ENCODE measurements at places on chromosomes 3 and 15.

DNA sequence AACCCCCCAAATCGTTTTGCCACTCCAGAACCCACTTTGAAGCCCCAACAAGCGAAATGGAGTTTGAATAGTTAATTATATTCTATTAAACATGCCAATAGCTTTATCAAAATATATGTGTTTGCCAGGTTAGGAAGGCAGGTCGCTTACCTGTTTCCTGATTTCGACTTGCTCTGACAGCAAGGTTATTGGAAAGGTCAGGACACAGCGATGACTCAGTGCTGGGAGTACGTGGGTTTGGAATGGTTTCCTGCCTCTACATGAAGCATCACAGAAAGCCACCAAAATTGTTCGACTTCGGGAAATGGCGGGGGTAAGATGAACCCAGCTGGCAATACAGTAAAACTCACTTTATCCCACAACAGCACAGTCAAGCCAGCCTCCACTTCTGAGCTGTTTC lies 135.6 kb upstream of the ABI3BP start:
- DNase-seq = no peak

- no peak for DNase-seq
Observed at GRCh38 chr15:92102395-92102755, 248.9 kb downstream of the SLCO3A1 start.

- peak; percentile 82 for DNase-seq
Observed at GRCh38 chr3:195185583-195185982, 85.4 kb downstream of the XXYLT1 start.

DNA sequence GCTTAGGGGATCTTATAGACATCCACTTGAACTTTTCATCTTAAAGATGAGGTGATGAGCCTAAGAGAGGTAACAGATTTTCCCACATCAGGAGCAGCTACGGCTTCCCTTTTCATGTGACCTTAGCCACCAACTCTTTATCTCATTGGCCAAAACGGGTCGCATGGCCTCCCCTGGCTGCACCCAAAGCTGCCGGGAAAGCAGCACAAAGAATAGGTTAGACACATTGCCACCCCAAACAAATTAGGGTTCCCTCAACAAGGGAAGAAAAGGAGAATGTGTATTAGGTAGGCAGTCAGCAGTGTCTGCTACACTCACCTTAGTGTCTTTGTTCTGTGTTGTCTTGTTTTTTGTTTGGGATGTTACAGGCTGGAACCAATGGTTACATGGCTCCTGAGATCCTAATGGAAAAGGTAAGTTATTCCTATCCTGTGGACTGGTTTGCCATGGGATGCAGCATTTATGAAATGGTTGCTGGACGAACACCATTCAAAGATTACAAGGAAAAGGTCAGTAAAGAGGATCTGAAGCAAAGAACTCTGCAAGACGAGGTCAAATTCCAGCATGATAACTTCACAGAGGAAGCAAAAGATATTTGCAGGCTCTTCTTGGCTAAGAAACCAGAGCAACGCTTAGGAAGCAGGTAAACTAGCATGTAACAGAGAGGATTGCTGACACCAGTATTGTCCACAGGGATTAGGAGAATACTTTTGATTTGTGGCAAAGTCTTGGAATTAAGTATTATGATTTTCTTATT lies 44.2 kb downstream of the GRK7 start:
- no peak for DNase-seq

- no peak for DNase-seq
Observed at GRCh38 chr15:71189718-71190117, 74.4 kb downstream of the THSD4 start.

DNA sequence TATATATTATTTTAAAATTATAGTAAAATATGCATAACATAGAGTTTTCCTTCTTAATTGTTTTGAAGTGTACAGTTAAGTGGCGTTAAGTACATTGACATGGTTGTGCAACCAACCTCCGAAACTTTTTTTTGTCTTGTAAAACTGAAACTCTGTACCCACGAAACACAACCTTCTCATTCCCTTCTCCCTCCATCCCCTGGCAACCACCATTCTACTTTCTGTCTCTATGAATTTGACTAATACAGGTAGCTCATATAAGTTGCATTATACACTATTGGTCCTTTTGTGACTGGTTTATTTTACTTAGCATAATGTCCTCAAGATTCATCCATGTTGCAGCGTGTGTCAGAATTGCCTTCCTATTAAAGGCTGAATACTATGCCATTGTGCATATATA lies 179.4 kb downstream of the SATB1 start:
- DNase-seq = no peak

DNA sequence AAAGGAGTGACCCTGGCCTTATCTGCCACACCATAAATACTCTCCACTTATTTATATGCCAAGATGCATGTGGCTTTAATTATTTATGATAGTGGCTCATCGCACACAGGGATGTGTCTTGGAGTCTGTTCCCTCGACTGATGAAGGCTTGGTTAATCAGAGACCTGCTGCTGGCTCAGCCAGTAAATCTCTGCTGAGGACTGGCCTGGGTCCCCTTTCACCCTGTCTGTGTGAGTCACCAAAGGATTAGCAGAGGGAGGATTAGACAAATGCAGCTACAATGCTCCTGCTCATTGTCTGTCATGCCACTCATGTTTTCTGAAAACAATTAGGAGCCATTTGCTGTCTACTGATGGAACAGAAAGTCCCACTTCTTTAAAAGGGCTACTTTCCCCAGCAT lies 226.8 kb downstream of the NTRK3 start:
- no peak for DNase-seq

DNA sequence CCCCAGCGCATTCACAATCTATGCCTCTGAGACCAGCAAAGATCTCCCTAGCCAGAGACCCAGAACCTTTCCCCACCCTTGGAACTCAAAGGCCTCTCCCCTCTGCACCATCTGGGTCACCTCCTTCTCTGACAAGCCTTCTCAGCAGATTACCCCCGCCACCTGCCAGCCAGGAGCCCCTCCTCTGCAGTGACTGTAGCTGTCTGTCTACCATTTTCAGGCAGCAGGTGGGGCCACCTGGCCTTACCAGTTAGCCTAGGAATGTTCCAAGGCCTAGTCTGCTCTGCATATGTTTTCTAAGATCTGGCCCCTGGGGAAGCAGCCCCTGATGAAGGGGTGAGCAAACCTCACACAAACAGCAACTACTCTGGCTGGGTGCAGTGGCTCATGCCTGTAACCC lies 2.4 kb downstream of the MYLK start:
- peak; percentile 83 for DNase-seq

- DNase-seq = no peak
Observed at GRCh38 chr15:54127574-54127973, 149.3 kb downstream of the UNC13C start.

GRCh38 chr3:132912416-132912753 lies 125.8 kb upstream of the TMEM108 start:
- DNase-seq = no peak

GRCh38 chr3:66195347-66195783 lies 25.4 kb upstream of the SLC25A26 start:
- DNase-seq = no peak

DNA sequence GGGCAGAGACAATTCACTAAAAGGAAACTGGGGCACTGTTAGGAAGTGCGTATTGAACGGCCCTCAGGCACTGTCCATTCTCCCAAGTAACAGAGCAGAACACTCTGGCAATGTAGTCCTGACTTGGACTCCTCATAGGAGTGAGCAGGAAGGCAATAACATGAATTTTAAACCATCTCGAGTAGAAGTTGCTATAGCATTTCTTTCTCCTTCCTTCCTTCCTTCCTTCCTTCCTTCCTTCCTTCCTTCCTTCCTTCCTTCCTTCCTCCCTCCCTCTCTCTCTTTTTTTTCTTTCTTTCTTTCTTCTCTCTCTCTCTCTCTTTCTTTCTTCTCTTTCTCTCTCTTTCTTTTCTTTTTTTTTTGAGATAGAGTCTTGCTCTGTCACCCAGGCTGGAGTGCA lies 46.4 kb upstream of the TRA2B start:
- no peak for DNase-seq

DNA sequence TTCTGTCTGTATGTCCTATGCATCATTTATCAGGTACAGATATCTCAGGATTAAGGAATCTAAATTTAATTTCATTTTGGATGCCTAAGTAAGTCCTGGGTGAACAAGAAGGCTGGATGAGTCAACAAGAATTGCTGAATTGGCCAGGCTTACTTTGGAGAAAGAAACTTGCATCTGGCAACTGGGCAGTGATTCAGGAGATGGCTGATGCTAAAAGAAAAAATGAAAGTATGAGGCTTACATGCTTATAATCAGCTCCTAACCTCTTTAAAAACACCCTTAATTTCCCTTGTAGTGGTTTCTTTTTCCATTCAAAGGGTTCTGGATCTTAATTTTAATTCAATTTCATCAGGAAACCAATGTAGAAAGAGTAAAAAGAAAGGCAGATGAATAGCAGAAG lies 228.8 kb upstream of the PEX5L start:
- DNase-seq = peak; percentile 49

DNA sequence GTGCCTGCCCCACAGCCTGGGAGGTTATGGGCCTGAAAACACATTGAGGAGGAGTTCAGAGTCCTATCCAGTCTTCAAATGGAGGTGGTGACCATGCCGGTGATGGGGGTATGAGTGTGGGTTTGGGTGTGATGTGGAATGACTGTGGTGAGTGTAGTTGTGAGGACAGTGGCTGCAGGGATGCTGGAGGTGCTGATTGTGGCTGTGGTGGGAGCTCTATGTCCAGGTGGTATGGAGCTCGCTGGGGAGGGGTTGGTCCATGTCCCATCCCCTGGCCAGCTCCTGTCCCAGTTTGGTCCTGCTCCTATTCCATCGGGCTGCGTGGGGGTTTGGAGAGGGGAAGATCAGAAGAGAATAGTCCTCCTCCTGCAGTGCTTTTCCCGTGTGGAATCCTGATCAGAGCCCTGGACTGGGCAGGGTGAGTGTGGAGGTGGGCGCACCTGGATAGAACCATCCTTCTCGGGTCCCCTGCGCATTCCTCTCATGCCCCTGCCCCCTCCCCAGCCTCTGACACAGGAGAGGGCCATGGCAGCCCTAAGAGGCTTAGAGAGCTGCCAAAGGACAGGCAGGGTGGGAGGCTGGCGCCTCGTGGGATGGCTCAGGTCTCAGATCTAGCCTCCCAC lies 23.0 kb upstream of the GOLGA6C start:
- DNase-seq = no peak

DNA sequence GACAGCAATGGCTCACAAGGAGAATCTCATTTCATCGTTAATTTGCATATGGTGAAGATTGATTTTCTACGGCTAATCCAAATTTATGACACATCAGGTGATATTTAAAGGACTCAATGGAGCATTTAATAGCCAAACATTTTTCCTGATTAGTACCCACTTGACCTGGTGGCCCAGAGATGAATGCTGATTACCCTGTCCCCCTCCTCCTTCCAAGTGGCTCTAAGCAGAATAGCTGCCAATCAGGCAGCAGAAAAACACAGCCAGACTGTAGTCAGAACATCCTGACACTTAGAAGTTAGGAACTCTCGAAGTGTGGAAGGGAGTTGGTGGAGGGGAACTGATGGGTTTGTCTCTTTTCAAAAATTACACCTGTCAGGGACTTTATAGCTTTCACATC lies 302.5 kb downstream of the ZNF621 start:
- no peak for DNase-seq

- no peak for DNase-seq
Observed at GRCh38 chr3:181383760-181384159, 328.0 kb upstream of the SOX2 start.

GRCh38 chr3:189655617-189656016 lies 24.4 kb downstream of the TP63 start:
- DNase-seq = no peak

GRCh38 chr3:44939581-44940036 lies 36.4 kb downstream of the ZDHHC3 start:
- DNase-seq = no peak

DNA sequence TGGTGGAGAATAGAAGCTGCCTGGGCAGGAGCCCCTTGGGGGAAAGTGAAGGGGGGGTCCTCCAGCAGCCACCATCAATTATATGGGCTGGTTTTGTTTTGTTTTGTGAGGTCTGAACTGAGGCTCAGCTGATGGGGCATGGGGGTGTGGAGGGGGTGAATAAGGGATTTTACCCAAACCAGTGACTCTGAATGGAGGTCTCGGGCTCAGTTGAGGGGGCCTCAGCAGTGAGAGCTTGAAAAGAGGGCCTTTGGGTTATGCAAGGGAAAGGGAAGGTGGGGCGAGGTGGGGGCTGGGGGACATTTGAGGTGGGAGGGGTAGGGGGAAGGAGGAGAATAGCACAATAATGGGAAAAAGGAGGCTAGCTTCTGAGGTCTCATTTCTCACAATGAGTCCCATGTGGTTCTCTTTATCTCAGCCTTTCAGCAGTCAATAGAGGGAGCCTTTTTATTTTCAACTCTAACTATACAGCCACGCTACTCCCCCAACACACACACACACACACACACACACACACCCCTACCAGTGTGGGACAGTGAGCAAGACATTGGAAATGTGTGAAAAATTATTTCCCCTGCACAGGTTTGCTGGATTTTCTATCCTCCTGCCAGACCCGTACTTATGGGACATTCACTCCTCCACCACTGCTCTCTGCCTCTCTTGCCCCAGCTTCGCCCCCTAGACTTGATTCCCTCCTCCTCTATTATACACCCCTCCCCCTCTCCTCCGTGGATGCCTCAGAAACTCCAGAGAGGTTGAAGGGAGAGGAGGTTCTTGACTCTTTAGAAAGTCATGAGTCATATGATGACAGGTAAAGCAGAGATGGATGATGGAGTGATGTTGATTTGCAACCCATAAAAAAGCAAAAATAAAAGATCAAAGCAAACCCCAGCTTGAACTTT lies 96.0 kb downstream of the GTPBP8 start:
- no peak for DNase-seq

DNA sequence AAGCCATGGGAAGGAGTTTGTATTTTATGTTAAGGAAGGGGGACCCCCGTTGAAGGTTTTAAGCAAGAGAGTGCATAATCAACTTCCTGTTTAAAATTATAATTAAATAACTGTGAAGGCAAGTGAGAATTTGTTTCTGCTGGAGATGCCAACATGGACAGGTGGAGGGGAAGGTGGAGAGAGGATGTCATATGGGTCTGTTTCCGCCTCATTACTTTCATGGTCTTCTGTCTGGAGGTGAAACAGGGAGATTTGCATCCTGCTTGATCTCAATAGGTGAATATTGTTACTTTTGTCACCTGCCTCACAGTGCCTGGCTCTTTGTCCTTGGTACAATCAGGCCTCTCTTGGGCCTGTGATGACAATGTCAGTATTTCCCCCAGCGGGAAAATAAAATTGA lies 300.6 kb upstream of the LMCD1 start:
- DNase-seq = no peak

DNA sequence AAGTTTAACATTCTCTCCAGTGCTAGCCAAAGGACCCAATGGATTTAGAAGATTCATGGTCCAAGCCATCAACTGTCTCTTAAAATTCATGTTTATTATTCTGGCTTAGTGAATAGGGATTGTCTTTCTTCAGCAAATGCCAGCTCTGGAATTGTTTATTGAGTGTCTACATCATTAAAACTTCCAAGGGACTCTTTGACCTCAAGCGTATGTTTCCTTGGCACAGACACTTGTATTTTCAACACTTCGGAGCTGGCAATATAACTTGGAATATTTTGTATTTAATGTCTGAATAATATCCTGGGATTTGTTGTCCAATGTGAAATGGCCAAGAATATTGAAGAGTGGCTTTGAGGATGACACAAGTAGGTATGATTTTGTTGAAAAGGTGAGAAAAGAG lies 204.2 kb downstream of the EPHA3 start:
- no peak for DNase-seq

Data from RPMI8226 (cell line).